ENCODE measurements at places on chromosomes 12 and 14.

DNA sequence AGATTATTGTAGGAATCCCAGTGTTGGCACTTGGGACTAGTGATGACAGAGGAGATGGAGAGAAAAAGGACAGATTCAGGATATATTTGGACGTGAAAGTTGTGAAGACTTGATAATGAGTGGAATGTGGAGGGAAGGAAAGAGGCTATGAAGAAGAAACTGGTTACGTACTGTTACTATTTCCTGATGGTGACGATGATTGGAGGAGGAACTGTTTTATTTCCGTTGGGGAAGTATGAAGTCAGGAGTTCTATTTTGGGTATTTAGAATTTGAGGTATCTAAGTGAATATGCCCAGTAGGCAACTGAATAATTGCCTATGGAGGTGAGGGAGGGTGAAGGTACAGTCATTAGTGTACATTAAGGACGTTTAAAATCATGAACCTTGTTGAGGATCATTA lies 207.2 kb downstream of the TMTC2 start:
- no peak for ATAC-seq

GRCh38 chr14:77301103-77301502 lies 19.6 kb downstream of the POMT2 start:
- no peak for ATAC-seq

GRCh38 chr12:19994968-19995367 lies 373.4 kb upstream of the PDE3A start:
- ATAC-seq = no peak

- no peak for ATAC-seq
Measured at GRCh38 chr12:51864833-51865670, 16.5 kb upstream of the FIGNL2 start.

DNA sequence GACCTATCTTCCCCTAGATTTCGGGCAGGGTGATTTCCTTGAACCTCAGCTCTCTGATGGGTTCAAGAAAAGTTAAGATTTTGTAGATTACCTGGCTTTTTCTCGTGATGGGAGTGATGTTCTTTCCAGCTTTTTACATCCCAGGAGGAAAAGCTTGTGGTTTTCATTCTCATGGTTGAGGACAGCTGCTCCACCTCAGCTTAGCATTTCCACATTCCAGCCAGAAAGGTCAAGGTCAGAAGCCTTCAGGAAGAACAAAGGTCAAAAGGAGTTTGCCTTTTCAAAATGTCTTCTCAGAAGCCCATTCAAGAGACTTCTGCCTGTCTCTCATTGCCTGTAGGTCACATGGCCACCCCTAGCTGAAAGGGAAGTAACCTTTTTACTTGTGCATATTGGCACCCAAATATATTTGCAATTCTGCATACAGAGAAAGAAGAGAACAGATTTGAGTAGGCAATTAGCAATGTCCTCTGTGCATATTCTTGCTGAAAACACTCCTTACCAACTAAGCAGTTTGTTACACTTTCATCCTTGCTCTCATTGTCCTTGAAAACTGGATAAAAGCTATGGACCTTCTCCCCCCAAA lies 6.6 kb upstream of the ADGRD1 start:
- no peak for ATAC-seq

DNA sequence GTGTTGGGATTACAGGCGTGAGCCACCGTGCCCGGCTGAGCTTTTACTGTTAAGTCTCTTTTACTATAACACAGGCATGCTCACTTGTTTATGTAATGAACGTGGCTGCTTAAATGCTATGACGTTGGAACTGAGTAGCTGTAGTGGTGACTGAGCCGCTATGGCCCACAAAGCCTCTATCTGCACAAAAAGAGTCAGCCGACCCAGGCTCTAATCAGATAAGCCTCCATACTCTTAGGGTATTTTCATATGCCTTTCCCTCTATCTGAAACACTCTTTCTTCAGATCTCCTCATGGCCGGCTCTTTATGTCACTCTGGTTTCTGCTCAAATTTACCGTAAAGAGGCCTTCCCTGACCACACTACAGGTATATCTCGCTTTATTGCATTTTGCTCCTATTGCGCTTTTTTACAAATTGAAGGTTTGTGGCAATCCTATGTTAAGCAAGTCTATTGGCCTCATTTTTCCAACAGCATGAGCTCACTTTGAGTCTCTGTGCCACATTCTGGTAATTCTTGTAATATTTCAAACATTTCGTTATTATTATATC lies 8.0 kb downstream of the SLC2A14 start:
- ATAC-seq = no peak

GRCh38 chr12:12439636-12440035 lies 82.8 kb downstream of the BORCS5 start:
- ATAC-seq = peak; percentile 86

- ATAC-seq = no peak
Measured at GRCh38 chr12:80679346-80680131, 27.9 kb upstream of the MYF6 start.

- ATAC-seq = no peak
Measured at GRCh38 chr12:98416845-98417244, 98.5 kb upstream of the TMPO start.

DNA sequence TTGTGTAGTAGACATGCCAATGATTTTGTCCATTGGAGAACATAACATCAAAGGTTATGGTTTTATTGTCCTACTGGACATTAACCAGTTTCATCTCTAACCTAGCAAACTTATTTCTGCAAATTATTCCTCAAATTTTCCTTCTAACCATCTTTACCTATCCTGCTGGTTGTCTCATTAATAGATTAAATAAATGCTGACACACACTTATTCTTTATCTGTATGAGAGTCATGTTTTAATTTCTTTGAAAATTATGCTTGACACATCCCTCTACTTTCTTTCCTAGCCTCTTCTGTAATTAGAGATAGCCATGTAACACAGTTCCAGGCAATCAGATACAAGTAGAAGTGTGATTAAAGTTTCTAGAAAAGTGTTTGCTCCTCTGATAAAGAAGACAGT lies 98.9 kb downstream of the RPS29 start:
- no peak for ATAC-seq

GRCh38 chr12:3772380-3772779 lies 19.5 kb upstream of the CRACR2A start:
- ATAC-seq = peak; percentile 47

- no peak for ATAC-seq
Measured at GRCh38 chr14:20760950-20761349, 7.3 kb upstream of the EDDM3B start.

DNA sequence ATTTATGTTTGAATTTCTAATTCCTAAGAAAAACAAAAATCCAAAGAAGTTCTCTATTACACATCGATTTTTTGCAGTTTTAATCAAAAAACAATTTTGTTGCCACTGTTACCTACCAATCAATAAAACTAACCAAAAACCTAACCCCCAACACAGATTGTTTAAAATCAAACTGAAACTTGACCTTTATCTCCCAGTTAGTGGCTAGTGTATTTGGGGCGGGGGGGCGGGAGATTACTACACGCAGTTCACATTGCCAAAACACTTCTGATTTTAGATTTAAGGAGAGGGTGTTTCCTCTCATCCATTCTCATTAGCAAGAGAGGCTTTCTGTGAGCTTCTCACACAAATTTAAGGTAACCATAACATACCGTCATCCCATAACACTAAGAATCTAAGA lies 6.4 kb downstream of the CDC42BPB start:
- ATAC-seq = no peak

- no peak for ATAC-seq
Measured at GRCh38 chr14:91919814-91920213, 27.7 kb downstream of the FBLN5 start.

GRCh38 chr14:60760644-60761364 lies 26.2 kb downstream of the MNAT1 start:
- ATAC-seq = no peak

GRCh38 chr12:96454396-96454795 lies 35.0 kb upstream of the CFAP54 start:
- peak; percentile 38 for ATAC-seq

DNA sequence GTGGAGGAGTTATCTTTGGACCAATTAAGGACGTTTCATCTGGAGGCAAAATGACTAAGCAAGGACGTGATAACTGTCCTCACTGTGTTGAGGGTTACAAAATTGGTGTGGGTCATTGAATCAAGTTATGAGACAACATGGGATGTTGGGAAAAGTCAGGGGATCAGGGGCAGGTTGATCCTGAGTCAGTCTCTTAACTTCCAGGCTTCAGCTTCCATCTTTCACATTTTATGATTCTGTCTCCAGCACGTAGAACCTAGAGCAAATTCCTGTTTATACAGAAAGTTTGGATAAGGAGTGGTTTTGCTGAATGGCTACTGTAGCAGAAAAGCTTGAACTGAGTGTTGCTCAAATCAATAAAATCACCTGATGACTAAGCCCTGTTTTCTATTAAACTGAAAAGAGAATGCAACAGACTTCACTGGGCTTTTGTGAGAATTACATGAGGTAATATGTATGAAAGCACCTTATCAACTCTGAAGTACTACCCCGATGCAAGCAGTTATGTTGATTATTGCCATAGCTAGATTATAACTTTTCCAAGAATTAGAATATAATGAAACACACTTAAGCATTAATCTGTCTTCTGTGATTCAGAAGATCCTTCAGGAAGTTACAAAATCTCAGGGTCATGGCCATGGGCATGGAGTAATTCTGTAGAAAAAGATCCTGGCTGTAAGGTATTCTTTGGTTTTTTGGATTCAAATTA lies 184.8 kb downstream of the ETV6 start:
- peak; percentile 53 for ATAC-seq

DNA sequence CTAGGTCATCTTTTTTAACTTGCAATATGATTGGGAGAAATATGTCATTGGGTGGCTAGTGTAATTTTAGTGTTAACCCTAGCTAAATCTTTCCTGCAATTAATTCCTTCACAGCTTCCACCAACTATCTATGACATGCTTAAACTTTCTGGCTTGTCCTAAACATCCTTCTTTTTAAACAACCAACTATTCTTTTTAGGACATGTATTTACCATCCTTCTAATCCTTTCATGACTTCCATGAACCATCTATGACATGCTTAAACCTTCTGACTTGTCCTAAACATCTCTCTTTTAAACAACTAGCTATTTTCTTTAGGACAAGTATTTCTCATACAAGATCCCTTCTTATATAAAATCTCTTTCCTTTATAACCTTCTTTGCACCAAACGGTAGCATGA lies 179.6 kb upstream of the PDZRN4 start:
- ATAC-seq = no peak

GRCh38 chr14:95180966-95181741 lies 23.8 kb upstream of the DICER1 start:
- ATAC-seq = no peak

DNA sequence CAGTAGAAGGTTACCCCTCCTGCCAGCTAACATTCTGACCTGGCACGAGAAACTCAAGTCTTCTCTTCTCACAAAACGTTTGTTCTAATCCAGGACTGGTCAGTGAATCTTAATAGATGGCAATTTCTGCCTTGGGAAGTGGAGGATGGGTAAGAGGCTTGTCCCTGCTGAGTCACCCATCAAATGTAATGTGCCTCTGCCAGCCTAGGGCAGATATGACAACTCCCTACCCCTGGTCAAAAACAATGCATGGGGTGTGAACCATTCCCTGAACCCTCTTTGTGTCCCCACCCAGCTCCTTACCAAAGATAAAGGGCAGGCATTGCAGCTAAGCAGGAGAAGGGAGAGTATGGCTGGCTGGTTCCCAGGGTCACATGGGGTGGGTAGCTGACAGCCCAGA lies 1052.9 kb downstream of the GALC start:
- ATAC-seq = no peak

- ATAC-seq = no peak
Measured at GRCh38 chr14:46369391-46369790, 282.2 kb downstream of the RPL10L start.

GRCh38 chr12:14576896-14577295 lies 9.2 kb upstream of the PLBD1 start:
- no peak for ATAC-seq

DNA sequence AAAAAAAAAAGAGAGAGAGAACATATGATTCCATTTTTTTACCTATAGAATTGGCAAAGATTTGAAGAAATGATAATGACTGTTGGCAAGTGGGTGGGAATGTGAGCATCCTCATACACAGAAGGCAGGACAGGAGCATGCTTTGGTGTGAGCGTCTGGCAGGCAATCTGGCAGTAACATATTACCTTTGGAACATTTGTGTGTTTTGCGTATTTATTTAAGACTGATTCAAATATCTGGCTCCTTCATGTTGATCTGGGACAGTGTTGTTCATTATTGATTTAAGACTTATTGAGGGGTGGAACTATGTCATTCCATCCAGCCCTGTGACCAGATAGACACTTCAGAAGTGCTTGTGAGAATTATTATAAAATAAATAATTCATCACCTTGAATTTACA lies 53.1 kb downstream of the PPP1R36 start:
- ATAC-seq = no peak

GRCh38 chr12:96670334-96670899 lies 181.0 kb downstream of the CFAP54 start:
- no peak for ATAC-seq

DNA sequence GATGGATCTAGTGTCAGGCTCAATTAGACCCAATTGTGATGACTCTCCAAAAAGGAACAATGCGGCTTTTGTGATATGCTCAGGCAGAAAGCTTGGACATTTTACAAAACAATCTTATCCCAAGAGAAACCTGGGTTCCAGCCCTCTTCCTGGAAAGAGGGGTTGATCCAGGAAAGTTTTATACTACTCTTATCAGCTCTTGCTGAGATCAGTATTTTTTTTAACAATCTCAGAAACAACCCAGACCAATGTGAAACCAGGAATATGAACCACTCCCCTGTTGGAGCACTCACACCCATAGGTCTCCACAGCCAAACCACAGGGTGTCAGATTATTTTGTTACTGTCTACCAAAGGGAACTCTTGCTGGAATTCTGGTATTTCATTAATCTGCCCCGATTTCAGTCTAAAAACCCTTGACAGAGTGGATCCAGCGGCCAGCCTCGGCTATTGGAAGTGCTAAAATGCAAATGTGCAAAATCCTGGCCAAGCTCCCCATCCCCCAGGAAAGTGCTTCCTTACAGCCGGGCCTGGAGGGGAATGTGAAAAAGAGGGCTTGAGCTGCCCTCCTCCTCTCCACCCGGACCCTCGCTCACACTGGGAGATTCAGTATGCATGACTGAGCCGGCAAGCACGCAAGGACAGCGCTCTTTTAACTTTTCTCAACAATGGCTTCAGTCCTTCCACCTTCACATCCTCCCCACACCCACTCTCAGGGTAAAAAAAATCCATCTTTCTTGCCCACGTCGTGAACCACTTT lies 4.0 kb downstream of the FBXL14 start:
- no peak for ATAC-seq

- no peak for ATAC-seq
Measured at GRCh38 chr12:111417784-111418593, 12.3 kb downstream of the SH2B3 start.

All from activated T-helper 17 cell treated with anti-CD3 and anti-CD28 coated beads, Interleukin-2, amount 50 U/mL, for 72 hours (primary cell).